GM23338 (cell line): ENCODE measurements at places on chromosomes 5 and 9. TPM values are rescaled to one million over a fixed set of nuclear protein-coding genes. Genes with fewer than 3 reads are reported as not detected.

DNA sequence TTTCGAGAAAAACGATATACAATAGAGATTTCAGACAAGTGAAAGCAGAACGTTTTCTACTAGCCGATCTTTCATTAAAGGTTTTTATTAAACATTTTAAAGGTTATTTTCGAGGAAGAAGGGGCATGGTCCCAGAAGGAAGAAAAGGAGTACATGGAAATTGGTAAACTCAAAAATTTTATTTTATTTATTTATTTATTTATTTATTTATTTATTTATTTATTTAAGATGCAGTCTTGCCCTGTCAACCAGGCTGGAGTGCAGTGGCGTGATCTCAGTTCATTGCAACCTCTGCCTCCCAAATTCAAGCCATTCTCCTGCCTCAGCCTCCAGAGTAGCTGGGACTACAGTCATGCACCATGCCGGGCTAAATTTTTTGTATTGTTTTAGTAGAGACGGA is 77.4 kb downstream of the RANBP17 start:
- H3K36me3 ChIP-seq, result peaks cover 3% of the 10 kb centered on the region; the same call in 1 of the 2 replicates
- no peaks in the 10 kb centered on the region for H3K27me3 ChIP-seq
- H3K4me3 ChIP-seq, result no peak overlapping the region
- no peak overlapping the region for H3K27ac ChIP-seq
- no peak for DNase-seq
- H3K4me1 ChIP-seq, result no peaks in the 10 kb centered on the region; the same call in 1 of the 2 replicates

DNA sequence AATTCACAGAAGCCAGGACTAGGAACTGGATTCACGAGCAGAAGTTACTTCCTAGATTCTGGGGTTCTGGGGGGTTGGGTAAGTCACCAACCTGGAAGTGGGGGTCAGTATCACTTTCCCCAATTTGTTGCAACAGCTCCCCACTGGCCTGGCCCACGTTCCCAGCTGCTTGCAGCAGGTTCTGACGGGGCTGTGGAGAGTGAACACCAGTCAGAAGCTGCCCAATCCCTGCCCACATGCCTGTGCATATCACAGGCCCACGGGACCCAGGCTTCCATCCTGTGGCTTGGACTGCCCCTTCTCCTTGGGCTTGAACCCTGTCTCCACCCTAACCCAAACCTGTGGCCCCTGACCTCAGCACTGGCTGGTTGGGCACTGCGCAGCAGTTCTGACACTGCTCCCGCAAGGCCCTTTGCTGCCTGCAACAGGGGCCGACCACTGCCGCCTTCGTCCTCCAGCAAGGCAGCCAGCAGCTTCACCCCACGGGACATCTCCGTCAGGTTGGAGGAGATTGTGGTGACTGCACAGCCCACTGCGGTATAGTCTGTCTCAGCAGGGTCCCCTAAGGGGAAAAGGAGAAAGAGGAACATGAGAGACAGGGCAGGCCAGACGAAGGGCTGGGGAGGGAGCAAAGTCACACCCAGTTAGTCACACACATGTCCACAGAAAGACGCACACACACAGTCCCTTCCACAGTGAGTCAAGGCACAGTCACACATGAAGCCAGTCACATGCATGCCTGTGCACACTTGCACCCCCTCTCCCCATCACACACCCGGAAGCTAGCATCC is 13.1 kb downstream of the TLN1 start:
- no peak overlapping the region for H3K27ac ChIP-seq
- no peak for DNase-seq
- no peaks in the 10 kb centered on the region for H3K27me3 ChIP-seq
- no peak overlapping the region for H3K4me3 ChIP-seq
- H3K4me1 ChIP-seq, result no peaks in the 10 kb centered on the region

- H3K36me3 ChIP-seq, result no peaks in the 10 kb centered on the region
- no peak overlapping the region for H3K4me3 ChIP-seq
- DNase-seq, result no peak
- H3K4me1 ChIP-seq, result peaks cover 65% of the 10 kb centered on the region
- no peak overlapping the region for H3K27ac ChIP-seq
These were observed 4.1 kb downstream of the TRIO start for GRCh38 chr5:14147210-14147609.

GRCh38 chr9:108473209-108474112 is 382.3 kb downstream of the ACTL7B start:
- DNase-seq, result no peak
- no peak overlapping the region for H3K4me3 ChIP-seq
- H3K27me3 ChIP-seq, result no peaks in the 10 kb centered on the region
- no peak overlapping the region for H3K27ac ChIP-seq
- H3K4me1 ChIP-seq, result peaks cover 6% of the 10 kb centered on the region; the same call in 1 of the 2 replicates

DNA sequence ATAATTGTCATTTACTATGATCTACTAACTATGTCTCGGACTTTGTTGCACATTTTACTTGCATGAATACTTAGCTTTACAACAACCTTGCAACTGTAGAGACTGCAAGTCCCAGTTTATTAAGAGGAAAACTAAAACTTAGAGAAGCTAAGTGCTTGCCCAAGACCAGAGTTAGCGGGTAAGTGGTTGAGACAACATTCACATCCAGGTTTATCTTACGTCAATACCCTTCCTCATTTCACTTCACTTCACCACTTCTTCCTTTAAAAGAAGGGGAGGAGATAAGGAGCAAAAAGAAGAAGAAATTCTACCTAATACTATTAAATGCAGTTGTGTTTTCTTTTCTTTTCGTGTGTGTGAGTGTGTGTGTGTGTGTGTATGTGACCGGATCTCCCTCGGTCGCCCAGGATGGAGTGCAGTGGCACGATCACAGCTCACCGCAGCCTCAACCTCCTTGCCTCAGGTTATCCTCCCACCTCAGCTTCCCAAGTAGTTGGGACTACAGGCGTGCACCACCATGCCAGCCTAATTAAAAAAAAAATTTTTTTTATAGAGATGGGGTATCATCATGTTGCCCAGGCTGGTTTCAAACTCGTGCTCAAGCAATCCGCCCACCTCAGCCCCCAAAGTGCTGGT is 37.4 kb downstream of the MEGF9 start:
- no peak overlapping the region for H3K4me3 ChIP-seq
- no peak for DNase-seq

DNA sequence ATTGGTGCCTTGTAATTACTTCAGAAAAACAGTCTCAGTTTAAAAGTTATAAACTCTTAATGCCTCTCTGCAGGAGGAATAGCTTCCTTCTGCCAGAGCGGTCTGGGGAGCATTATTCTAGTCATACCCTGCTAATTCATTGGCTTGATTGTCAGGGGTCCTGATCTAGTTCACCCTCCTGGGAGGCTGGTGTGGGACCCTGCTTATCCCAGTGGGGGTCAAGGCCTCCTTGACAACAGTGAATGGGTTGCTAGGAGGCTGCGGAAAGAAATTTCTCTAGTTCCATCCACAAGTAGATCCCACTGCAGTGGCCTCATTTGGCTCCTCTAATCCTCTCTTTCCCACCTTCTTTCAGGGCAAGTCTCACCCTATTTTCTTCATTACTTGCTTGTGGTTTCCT is 105.7 kb downstream of the TMC1 start:
- H3K36me3 ChIP-seq, result peaks cover 6% of the 10 kb centered on the region; the same call in 1 of the 2 replicates
- no peak overlapping the region for H3K27ac ChIP-seq
- no peak for DNase-seq
- H3K4me1 ChIP-seq, result no peaks in the 10 kb centered on the region; the same call in 1 of the 2 replicates

The PAPPA gene
- 0.31 and 0.38 TPM in 2 replicates for total RNA-seq

The FOXD4L3 gene
- not detected in 2 replicates for total RNA-seq

The JAKMIP2 gene
- total RNA-seq, result 16.9 and 27.2 TPM in 2 replicates
